Femur (tissue), 1 donor: ENCODE measurements at places on chromosomes 4 and X.
A peak's percentile ranks its signal among the peaks of the same experiment; 100 is the strongest.

DNA sequence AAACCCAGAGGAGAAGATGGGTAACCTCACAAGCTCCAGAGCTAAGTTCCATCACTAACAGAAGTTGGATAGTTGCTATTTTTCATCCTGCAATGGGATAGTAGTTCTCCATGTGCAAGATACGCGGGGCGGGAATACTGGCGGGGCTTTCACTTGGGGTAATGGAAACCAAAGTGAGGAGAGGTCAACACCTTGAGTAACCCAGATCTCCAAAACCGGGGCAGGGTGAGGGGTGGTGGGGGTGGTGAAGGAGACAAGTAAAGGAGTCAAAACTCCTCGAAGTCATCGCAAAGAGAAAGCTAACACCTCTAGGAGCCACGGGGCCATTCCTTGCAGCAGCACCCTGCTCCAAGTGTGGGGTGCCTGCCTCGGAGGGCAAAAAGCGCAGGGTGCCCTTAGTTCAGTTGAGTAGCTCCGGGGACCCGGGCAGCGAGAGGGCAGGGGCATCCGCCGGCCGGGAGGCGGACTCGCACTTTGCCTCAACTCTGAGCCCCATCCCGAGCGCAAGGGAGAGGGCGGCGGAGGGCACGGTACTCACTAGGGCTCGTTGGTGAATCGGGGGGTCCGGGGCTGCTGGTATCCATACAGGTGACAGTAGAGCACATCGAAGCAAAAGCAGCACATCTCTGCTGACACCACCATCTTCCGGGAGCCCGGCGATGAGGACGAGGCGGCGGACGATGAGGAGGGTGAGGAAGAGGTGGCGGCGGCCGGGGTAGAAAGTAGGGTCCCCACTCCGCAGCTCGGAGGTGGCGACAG, 645 bp downstream of the AMMECR1 start:
- DNase-seq = peak; percentile 21

GRCh38 chrX:54964766-54965497, 29.1 kb downstream of the PFKFB1 start:
- no peak for DNase-seq

DNA sequence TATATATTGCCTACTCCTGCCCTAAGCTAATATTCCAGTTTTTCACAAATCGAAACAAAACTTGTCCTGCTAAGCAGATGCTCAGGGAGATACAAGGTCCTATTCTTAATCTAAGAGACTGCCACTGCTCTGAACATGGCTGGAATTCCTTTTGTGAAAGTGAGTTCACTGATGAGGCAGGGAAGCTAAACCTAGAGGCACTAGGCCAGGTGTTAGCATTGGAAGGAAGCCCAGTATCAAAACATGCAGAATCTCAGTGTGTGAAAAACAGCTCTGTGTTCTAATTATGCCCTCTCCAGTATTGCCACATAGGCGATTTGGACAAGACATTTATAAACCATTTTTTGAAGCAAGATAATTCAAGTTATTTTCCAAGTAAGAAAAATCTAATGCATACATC, 47.6 kb downstream of the ABCG2 start:
- DNase-seq = no peak

GRCh38 chr4:104979083-104979760, 167.5 kb upstream of the TET2 start:
- no peak for DNase-seq

DNA sequence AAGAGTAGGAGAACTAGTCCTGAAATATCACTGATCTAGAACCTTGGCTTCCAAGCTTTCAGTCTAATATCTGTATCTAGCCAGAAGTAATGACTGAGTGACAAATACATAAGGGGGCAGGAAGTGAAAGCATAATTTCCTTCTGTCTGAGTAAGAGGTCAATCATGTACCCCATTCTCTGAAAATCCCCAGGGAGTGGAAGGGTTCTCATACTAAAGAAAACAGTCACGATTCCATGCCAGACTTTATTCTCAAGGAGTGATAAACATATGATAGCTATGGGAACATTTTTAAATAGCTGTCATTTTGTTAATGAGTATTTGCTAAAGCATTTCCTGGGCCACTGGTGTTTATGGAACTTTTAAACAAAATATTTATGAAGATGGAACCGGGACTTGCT, 308.5 kb downstream of the ARHGAP24 start:
- DNase-seq = no peak

GRCh38 chr4:134510544-134510943, 309.0 kb upstream of the PABPC4L start:
- no peak for DNase-seq
